ENCODE measurements at places on chromosomes 5 and 9.

DNA sequence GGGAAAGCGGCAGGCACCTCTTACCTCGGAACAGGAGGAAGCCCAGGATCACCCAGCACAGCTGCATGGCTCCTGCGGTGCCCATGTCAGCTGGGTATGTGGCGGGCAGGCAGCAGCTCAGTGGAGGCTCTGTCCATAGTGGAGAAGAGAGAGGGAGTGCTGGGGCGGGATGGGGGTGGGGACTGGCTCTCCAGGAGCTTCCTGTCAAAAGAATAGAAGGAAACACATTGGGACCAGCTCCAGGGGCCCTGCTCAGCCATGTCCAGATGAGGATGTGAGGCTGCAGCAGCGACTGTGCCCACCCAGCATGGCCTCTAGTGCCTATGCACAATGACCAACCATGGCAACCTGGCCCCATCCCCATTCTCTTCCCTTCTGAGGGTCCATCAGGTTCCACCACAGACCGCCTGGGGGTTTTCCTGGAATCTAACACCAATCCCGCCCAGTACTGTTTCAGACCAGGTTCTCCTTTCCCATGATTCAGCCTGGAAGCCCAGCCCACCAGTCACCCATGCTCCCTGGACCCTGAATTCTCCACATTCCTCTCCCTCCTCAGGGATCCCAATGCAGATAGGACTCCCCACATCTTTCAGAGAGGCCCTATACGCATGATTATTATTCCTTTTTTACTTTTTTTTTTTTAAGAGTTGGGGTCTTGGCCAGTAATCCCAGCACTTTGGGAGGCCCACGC, at the start of gene ECSCR:
TSS of gene ECSCR (minus strand) at position 158 of the 691 bp plus-strand sequence. CDS start at position 85, 73 bp downstream.
- DNase-seq: peak; percentile 45
- H3K36me3 ChIP-seq: no peaks in the 10 kb centered on the region
- H3K4me3 ChIP-seq: peak within 1 kb of the TSS; percentile 34
- peaks cover 5% of the 10 kb centered on the region for H3K4me1 ChIP-seq
- peak within 1 kb of the TSS; percentile 84 for H3K27ac ChIP-seq

DNA sequence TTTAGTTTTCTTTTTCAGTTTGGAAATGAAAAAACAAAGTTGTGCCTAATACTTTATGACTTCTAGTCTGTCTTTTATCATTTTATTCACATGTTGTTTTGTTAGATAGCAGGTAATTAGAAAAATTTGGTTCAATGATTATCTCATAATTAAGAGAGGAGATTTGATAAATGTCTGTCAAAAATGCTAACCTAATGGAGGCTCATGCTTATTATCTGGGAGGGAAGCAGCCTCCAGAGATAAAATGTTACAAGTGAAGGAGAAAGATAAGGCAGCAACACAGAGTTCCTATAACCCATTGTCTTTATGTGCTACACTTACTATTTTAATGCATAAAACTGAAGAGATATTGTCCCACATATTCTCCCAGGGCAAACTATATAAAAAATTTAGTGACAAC, 53.5 kb downstream of the SLC27A6 start:
- H3K27me3 ChIP-seq: no peaks in the 10 kb centered on the region
- DNase-seq: no peak
- H3K36me3 ChIP-seq: no peaks in the 10 kb centered on the region
- no peak overlapping the region for H3K27ac ChIP-seq
- H3K4me1 ChIP-seq: no peaks in the 10 kb centered on the region
- H3K4me3 ChIP-seq: no peak overlapping the region

DNA sequence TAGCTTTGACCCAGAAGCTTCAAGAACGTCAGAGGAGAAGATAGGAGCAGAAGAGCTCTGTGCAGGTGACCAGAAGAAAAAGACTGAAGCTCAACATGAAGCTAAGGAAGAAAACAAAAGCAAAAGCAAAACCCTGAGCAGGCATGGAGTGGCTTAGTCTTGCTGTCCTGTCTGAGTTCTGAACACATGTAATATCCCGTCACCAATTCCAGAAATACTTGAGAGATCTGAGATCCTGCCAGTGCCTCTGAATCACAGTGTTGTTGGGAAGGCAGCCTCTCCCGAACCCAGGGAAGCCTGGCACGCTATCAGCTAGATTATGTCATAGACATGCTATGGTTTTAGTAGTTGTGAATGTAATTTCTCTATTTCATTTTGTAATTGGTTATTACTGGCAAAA, 235.7 kb downstream of the ICE1 start:
- no peaks in the 10 kb centered on the region for H3K36me3 ChIP-seq
- no peak overlapping the region for H3K4me3 ChIP-seq
- peak; percentile 70 for DNase-seq

DNA sequence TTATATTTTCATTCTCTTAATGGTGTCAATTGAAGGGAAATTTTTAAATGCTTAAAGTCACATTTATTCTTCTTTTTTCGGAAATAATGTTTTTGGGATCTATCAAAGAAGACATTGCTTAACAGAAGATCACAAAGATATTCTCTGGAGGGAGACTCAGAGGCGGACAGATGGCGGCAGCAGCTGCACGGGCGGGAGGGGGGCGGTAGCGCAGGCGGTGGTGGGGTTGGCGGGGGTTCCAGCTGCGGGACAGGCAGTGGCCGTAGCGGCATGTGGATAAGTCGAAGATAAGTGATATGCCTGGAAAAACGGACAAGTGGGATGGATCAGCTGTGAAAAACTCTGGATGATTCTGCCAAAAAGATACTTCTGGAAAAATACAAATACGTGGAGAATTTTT, 31.6 kb upstream of the ZDHHC11B start:
- H3K4me3 ChIP-seq: no peak overlapping the region
- no peak for DNase-seq
- no peaks in the 10 kb centered on the region for H3K4me1 ChIP-seq
- H3K27ac ChIP-seq: no peak overlapping the region
- H3K27me3 ChIP-seq: peaks cover 3% of the 10 kb centered on the region

DNA sequence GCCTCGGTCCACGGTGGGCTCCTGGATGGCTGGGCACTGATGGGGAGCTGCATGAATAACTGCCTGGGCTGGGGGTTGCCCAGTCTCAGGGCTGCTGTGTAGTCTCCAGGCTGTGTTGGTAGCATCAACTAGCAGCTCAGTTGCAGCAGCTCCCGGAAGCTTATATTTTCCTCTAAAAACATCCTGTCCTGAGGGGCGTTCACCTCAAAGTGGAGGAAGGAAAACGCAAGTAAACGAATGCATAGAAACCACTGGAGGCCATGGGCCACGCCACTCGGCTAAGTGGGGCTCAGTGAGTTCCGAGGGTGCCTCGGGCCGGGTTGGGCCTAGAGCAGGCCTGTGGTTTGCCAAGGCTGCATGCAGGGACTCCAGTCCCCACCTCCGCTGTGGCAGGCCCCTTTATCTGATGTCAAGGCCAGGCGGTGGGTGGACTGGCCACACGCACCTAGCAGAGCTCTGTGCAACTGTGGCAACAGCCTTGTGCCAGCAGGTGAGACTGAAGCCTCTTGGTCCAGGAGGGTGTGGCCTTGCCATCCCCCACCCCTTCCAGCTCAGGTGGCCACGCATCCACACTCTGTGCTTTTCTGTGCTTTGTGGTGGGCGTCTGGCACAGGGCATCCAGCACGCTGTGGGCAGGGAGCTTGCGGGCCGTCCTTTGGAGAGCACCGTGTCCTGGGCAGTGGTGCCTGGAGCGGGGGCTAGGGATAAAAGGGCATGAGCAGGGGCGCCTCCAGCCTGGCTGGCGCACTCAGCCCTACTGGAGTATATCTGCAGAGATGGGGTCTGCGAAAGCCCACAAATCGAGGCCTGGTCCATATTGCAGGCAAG, 15.1 kb downstream of the TCF7 start:
- no peaks in the 10 kb centered on the region for H3K27me3 ChIP-seq
- peaks cover 18% of the 10 kb centered on the region for H3K4me1 ChIP-seq
- H3K36me3 ChIP-seq: peaks cover 40% of the 10 kb centered on the region
- H3K4me3 ChIP-seq: no peak overlapping the region
- H3K27ac ChIP-seq: no peak overlapping the region
- DNase-seq: no peak
